Astrocyte (in vitro differentiated cells and primary cell): ENCODE measurements at places on chromosomes 4 and X. TPM values are rescaled to one million over a fixed set of nuclear protein-coding genes. Genes with fewer than 3 reads are reported as not detected.

DNA sequence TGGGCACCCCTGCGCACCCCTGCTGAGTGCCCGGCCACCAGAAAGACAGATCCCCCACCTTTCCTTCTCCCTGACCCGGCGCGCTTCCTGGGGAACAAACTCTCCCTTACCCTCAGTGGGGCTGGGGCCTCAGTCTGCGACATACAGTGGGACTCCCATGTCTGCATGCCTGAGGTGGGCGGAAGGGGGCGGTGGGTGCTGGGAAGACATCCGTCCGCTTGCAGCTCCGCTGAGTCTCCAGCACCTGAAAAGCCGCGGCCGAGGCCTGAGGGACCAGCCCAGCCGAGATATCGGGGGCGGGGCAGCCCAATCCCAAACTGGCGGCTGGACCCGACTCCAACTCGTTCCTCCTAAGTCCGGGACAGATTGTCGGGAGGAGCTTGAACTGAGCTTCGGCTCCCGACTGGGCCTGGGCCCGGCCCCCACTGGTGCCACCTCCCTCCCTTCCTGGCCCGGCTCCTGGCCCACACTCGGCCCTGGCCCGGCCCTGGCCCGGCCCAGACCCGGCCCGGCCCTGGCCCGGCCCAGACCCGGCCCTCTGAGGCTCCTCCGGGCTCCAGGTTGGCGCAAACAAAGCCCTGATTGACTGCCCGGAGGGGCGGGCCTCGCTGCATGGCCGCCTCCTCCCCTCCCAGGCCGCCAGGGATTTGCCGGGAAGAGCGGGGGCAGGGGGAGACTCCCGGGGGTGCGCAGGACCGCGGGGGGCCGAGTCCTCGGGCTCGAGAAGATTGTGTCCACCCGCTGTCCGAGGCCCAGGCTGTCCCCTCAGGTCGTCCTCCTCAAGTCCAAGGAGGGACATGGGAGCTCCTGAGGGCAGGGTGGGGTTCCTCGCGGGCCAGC is 877 bp upstream of the SLC16A2 start:
- DNase-seq: peak; percentile 54

TSC22D3 gene
- 30.7 and 35.4 TPM in 2 replicates for total RNA-seq

GRCh38 chr4:1090036-1090435 is 23.3 kb downstream of the RNF212 start:
- DNase-seq: no peak

GRCh38 chrX:22177950-22178515 is 94.7 kb upstream of the CBLL2 start:
- no peak for DNase-seq

DNA sequence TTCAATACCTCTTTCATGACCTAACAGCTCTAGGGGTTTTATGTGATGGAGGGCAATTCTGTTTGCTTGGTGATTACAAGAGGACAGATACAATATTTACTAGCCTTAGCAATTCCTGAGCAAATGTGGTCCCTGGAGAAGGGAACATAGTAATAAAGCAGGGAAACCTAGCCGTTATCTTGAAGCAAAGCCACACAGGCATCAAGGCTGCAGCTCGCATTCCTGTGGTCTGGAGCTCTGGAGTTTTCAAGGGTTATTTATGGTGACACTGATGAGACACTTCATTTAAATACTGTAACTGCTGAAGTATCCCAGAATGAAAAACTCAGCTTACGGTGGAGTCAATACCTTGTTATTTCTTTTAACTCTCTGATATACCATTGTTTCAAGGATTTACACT is 66.8 kb downstream of the AFF2 start:
- DNase-seq: peak; percentile 82

GRCh38 chr4:7016512-7016911 is 26.7 kb upstream of the TADA2B start:
- DNase-seq: no peak

- DNase-seq: no peak
Measured at GRCh38 chrX:133992882-133993281, 7.5 kb upstream of the GPC3 start.

DNA sequence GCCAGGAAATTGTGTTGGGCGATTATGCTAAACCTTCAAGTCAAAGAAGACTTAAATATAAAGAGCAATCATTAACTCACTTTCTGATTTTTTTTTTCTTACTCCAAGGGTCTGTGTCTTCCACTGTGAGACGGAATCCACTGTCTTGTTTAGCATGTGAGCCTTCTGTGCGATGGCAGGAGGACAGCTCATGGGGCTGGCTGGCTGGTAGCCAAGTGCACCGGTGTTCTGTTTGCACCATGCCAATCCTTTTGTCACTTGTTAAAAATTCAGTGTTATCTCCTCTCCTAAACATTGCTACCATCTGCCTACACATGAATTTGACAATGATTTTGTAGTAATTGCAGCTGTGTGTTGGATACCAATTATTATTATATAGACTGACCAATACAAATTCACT is 1056.3 kb upstream of the IGFBP7 start:
- DNase-seq: no peak

TLR1 gene
- total RNA-seq: 0.54 and 0.70 TPM in 2 replicates

DNA sequence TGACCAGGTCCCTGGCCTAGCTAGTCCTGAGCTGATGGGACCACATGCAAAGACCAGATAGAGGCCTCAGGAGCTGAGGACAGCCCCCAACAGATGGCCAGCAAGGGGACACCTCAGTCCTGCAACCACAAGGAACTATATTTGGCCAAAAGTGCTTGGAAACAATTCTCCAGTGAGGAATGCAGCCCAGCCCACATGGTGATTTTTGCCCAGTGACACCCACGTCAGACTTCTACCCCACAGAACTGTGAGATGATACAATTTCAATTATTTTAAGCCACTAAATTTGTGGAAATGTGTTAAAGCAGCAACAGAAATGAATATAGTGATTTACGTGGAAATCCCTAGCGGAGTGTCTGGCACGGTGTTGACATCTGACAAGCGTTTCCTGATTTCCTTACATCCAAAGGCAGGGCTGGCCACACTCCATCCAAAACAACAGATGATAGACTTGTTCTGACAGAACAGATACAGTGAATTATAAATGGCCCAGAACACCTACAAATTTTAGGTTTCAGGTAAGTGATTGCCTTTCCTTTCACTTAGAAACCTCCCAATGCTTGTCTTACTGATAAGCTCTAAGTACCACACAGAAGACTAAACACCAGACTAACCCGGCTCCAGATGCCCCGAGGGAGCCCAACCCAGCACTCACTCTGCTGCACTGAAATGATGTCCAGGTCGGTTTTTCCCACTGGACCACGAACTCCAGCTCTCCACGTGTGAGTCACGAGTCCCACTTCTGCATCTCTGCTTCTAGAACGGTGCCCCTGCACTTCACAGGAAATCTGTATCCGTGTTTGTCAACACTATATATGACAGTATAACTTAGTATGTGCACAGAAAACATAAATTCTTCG is 5.8 kb downstream of the AFAP1 start:
- peak; percentile 67 for DNase-seq
